ENCODE measurements at places on chromosomes 16 and 17. TPM values are rescaled to one million over a fixed set of nuclear protein-coding genes. Genes with fewer than 3 reads are reported as not detected.

GRCh38 chr17:59754552-59754951 lies 47.1 kb downstream of the VMP1 start:
- DNase-seq = no peak

- DNase-seq = no peak
These were observed 149.5 kb downstream of the TRIM37 start for GRCh38 chr17:58956997-58957724.

GRCh38 chr17:8117367-8117979 lies 841 bp downstream of the ALOXE3 start:
- no peak for DNase-seq

TBC1D3E gene
- not detected for total RNA-seq

TMEM238L gene
- not detected for total RNA-seq

DNA sequence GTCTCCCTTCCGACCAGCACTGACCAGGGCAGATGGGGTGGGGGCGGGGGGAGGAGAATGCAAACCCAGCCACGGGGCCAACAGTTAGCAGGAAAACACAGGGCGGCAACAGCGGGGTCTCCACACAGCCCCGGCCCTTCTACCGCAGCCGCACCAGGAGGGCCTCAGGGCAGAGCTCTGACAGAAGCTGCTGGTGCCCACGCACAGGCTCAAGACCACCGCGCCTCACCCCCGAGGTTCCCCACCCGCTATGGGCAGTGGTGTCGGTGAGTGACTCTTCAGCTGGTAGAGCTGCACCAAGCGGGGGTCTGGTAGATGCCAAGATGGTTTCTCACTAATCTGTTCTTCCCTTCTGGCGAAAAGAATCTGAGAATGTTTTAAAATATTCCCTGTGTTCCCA lies 16.1 kb downstream of the HAGH start:
- no peak for DNase-seq

CLCN7 gene
- total RNA-seq = 100 TPM

SYT17 gene
- total RNA-seq = 5.8 TPM

- no peak for DNase-seq
These were observed 7.8 kb upstream of the SLC38A10 start for GRCh38 chr17:81302861-81303333.
